Sciatic nerve (tissue), 2 donors: ENCODE measurements at places on chromosomes 6 and 20.

DNA sequence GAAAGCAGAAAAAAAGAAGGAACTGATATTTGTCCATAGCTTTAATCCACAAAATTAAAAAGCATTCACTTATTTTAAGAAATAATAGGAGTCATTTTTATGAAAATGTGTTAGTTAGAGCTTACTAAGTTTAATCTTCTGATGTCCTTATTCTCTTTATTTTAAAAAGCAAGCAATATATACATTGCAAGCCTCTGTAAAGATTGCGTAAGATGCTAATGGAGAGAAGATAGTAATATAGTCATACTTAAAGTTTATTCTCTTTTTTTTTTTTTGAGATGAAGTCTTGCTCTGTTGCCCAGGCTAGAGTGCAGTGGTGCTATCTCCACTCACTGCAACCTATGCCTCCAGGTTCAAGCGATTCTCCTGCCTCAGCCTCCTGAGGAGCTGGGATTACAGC, 39.7 kb downstream of the AIG1 start:
- DNase-seq, result no peak

- DNase-seq, result no peak
Measured at GRCh38 chr6:81783893-81784292, 31.4 kb upstream of the TENT5A start.

GRCh38 chr20:53869466-53870258, 200.7 kb downstream of the BCAS1 start:
- peak; percentile 72 for DNase-seq

DNA sequence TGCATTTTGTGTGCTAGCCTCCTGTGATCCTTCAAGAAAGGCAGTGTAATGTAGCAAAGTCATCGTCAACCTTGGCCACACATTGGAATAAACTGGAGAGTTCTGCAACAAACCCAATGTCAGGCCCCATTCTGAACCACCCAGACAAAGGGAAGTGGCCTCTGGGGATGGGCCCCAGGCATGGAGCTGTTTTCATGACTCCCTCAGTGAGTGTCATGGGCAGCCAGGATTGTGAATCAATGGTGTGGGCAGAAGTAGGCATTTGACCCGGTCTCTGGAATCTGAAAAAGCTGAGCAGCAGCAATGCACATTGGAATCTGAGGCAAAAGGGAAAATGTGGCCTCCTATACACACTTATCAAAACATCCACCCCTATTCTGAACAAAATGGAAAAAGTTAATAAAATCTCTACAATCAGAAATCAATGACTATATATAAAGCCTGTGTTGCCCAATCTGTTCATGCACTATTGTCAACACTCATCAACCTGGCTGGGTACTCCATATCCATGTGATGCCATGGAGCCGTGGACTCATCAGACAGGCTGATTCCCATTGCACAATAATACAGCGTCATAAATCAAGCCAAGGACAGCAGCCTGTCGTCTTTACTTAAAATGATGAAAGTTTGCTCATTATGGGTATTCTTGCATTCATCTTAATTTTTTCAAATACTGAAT, 134.9 kb upstream of the STMND1 start:
- DNase-seq, result no peak

DNA sequence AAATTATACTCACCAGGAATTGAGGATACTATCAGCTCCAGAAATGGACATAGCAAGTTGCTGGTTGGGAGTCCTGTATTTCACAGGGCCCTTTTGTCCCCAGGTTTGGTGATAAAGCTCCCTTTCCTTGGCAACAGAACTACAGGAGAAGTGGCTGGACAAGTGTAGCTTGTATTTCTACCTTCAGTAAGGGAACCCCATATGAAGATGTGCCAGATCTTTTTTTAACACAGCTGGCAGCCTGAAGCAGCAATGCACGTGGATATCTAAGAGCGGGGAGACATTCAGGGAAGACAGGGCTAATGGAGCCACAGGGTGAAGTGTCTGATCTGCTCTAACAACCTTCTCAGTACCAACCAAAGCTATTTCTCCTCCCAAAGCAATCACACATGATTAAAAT, 373.9 kb upstream of the ID4 start:
- DNase-seq, result no peak

DNA sequence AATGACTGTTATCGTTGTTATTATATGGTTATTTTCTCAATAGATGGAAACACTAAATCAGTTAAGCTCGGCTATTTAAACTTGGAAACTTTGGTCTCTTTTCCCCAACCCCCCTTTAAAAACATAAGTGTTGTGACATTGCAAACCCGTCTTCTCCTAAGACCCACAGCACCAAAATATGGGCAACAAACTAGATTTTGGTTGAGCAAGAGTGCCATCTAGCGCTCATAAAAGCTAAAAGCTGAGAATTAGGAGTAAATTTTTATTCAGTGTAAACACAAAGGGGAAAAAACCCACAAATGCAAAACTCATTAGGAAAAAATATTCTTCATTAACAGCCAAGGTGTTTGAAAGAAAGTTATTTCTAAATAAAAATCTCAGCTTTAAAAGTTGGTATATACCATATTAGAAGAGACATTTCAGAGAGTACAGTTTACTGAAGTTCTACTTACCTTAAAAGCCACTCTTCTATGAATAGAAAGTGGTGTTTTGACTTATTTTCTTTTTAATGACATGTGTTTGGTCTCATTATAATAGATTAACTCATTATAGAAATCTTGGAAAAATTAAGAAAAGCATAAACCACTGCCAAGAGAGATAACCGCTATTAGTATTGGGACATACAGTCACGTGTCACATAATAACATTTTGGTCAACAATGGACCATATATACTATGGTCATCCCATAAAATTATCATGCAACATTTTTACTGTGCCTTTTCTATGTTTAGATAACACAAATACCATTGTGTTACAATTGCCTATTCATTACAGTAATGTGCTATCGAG, 21.1 kb downstream of the SESN1 start:
- no peak for DNase-seq

DNA sequence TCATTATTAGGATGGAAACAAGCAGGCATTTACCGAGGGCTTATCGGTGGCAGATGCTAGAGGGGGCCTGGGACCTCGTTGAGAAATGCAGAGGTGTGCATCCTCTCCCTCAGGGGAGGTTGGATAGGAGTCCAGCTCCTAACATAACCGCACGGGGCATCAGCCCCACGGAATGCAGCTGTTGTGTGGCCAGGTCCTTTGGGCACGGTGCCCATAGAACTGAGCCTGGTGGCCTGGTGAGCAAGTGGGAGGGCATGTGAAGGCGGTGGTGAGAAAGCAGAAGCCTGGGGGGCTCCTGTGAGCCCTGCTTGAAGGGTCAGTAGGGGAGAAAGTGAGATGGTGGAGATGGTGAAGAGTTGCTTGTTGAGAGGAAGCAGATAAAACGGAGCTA, 143.7 kb downstream of the CDH26 start:
- no peak for DNase-seq

DNA sequence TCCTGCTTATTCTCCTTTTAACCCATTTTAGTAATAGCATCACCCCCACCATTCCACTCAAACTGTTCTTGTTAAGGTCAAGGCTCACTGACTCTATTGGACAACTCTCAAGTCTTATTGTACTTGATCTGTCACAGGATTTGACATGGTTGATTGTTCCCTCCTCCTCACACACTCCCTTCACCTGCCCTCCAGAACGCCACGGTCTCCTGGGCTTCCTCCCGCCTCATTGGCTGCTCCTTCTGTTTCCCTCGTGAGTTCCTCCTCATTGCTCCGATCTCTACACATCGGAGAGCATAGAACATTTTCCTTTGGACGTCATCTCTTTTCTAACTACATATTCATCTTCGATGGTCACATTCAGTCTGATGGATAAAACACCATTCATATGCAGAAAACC, 55.1 kb downstream of the STMND1 start:
- no peak for DNase-seq

DNA sequence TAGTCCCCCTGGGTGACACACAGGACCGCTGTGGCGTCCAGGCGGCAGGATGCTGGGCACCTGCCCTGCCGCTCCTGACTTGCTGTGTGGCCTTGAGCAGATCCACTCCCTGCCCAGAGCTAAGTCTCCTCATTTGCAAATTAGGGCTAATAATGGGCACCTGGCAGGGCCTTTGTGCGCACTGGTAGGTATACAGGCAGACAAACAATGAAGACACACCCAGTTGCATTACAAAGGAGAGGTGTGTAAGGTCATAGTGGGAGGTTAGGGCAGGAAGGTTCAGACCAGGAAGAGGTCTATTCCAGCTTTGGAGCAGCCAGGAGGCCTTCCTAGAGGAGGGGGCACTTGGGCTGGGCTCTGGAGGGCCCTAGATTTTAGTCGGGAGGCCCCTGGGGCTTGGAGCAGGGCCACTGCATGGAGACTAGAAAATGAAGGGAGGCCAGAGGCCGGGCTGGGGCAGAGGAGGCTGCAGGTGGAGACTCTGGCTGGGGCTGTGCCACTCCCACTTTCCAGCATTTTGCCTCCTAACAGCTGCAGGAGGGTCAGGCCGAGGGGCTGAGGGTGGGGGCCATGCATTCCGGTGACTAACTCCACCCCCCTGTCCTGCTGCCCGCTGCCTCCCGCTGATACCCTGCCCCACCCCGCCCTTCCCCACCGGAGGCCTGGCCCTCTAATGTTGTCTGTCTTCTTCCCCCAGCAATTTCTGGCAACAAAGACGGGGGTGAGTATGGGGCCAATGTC, 28.5 kb downstream of the MYH7B start:
- no peak for DNase-seq
